HCT116 (cell line): ENCODE measurements at places on chromosomes 11 and 22. TPM values are rescaled to one million over a fixed set of nuclear protein-coding genes. Genes with fewer than 3 reads are reported as not detected.
A peak's percentile ranks its signal among the peaks of the same experiment; 100 is the strongest.

- DNase-seq, result peak; percentile 59
Observed at GRCh38 chr11:102794382-102794781, 3.6 kb downstream of the MMP1 start.

DNA sequence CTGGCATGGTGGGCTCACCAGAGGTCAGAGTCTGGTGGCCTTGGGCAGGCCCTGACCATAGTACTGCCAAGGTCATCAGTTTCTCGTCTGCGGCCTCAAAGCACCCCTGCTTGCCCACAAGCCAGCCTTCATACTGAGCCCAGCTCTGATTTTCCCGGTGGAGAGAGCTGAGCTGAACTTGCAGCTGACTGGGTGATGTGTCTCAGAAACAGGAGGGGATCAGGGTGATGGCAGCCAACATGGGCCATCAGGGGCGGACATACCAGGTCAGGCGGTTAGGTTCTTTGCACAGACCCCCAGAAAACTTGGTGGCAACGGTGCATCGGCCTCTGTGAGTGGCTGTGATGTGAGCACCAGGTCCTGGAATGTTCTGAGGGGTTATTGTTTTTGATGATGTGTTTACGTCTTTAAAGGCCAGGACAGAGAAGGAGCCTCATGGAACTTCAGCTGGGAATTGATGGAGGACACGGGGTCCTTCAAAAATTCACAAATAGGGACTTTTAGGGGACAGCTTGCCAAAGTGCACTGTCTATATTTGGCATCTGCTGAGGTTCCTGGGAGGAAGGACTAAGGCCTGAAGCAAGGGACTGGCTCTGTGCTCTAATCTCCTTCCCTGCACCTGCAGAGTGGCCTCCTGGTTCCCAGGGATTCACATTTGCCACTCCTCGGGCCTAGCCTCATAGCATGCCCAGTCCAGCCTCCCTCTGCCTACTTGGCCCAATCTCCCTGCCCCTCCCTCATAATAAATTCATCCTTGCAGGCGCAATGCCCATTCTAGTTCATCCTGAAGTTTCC is 131.2 kb downstream of the OSBP2 start:
- DNase-seq, result no peak

GRCh38 chr11:93840180-93840579 is 10.2 kb downstream of the VSTM5 start:
- DNase-seq, result no peak

DNA sequence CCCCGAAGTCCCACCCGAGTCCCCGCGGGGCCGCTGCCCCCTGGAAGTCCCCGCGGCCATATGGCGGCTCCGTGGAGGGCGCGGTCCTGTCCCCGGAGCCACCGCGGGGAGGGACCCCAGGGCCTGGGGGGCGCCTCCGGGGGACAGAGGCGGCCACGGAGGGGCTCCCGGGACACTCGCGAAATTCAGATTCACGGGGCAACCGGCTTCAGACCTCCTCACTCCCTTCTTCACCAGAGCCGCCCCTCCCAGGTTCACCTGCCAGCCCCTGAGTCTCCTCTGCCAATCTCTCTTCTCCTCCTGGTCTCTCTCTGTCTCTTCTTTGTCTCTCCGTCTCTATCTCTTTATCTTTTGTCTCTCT is 28.2 kb upstream of the TOLLIP start:
- no peak for DNase-seq

- DNase-seq, result no peak
Observed at GRCh38 chr11:108662700-108663099, 2.2 kb upstream of the DDX10 start.

DNA sequence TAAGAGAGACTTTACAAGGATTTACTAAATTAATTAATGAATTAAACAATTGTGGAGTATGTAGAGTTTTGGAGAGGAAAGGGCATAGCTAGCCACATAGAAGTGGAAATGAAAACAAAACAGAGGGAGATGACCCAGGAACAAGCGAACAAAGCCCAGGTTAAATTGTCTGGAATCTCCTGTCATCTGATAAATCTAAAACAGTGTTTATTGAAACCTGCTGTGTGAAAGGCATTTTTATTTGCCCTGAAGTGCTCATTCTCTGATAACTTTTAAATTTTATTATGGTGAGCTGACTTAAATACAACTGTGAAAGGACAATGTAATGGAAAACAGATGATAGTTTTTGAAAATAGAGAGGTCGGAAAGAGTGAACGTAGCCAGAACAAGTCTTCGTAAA is 682.8 kb upstream of the KIRREL3 start:
- DNase-seq, result no peak

DNA sequence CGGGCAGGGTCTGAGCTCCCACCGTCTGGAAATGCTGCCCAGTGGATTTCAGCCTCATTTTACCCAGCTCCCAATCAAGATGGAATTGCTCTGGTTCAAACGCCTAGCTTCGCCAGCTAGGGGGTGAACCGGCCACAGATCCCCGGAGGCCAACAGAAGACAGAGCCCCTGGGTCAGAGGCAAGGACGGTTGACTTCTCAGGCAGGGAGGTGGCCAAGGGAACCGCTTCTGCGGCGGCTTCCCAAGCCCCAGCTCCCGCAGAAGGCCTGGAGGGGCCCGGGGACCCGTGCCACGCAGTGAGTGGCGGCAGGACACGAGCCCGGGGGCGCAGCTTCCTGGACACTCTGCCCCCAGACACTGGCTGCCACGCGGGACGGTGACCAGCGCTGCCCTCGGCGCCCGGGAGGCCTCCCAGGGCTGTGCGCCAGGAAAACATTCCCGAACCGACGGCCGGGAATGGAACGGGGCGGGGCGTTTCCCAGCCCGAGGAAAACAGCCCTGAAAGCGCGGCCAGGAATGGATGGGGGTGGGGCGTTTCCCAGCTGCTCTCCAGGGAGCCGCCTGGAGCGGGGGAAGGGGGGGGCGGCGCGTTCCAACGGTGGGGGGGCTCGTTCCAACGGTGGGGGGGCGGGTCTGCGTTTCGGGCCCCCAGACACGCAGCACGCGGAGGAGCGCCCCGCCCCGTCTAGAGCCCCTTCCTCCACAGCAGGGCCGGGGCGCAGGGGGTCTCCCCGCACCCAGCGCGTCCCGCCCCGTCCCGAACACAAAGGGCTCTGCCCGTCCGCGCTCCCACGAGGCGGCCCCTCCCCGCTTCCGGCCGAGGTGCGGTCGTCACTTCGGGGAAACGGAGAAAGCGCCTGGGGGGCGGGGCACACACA is 13.5 kb upstream of the B4GALNT4 start:
- DNase-seq, result peak; percentile 65

DNA sequence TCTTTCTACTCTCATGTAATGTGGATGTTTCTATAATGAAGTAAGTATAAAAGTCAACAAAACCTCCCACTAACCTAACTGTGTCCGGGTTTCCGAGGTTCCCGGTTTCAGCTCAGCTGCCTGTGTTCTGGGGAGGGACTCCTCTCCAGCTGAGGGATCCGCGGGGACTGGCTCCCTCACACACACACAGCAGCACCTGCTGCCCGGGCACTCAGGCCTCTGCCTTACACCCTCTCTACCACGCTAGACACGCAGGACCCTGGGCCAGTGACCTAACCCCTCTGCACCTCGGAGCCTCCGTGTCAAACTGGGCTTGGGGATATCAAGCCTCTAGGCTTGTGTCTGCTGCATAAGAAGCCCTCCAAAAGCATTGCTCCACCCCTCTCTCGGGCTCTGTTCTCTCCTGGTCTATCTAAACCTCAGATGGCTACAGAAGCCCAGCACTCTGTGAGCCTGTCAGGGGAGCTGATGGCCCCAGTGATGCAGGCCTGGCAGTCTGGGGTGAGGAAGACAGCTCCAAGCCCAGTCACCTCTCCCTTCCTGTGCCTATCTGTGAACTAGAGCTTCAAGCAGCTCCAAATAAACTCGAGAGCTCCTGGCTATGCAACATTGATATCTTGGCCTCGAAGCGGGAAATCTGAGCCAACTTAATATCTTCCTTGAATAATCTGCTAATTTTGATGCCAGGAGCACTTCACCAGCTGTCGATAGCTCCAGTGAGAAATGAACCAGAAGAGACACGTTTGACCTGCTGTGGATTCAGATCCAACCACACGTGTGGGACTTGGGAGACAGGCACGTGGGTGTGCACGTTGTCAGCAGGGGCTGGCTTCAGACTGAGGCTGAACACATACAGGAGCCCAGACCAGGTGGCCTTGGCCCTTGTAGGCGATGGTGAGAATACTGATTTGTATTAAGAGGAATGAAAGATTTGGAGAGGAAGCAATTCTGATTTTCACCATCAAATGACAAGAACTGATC is 232.7 kb upstream of the B3GAT1 start:
- no peak for DNase-seq

DNA sequence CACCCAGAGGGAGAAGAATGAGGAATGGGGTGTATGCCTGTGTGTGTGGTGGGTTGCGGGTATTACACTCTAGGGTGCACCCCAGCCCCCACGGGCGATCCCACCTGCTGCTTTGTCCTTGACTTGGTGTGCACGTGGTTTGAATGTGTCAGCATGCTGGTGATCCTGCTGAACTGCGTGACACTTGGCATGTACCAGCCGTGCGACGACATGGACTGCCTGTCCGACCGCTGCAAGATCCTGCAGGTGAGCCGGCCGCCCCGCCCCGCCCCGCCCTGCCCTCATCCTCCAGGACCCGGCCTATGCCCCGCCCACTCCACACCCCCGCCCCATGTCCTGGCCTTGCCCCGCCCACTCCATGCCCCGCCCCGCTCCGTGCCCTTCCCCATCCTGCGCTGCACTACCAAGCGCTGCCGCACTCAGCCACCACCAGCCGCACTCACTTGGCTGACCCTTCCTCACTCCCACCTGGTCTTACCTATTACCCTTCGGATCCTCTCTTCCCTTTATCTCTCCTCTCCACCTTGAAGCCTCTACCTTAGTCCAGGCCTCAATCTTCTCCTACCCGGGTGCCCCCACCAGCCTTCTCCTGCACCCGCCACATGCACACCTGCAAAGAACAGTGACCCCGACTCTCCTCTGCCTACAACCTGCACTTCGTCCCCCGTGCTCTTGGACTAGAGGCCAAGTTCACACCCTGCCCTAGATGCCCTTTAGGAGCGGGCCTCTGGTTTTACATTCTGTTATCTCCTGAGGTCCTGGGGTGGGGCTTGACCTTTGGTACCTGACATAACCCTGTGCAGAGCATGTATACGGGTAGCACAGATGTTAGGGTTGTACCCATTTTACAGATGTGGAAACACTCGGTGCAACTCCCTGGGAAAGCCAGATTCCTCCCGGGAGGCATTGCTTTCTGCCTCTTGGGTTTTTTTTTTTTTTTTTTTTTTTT is 27.7 kb downstream of the CACNA1I start:
- peak; percentile 57 for DNase-seq

GRCh38 chr11:85903406-85903805 is 48.2 kb downstream of the CCDC83 start:
- no peak for DNase-seq

- no peak for DNase-seq
Observed at GRCh38 chr11:83303316-83303715, 17.1 kb upstream of the CCDC90B start.

DNA sequence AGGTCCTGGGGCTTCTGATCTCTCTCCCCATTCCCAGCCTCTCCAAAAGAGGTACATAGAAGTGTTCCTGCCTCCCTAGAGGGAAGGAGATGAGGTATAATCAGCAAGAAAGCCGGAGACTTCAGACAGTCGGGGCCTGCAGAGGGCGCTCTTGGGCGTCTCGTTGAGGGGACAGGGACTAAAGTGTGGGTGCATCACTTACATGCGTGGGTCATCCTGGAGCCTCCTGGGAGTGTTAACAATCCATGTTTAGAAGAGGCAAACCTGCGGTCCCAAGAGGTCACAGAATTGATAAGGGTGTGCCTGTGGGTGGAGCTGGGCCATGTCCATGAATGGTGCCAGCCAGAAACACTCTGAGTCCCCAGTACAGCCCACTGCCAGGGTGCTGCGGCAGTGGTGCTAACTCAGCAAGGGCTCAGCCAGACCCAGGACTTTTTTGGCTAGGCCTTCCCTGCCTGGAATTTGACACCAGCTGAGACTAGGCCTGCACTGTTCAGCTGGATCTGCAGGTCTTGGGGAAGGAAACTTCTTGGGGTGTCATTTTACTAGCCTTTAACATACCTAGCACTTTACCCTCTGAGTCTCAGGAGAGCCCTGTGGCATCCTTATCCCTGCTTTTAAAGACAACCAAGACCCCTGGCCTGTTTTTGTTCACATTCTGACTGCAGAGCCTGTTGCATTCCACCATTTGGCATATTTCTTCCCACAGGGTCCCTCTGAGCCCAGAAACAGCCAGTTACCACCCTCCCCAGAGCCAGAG is 5.5 kb downstream of the YDJC start:
- DNase-seq, result no peak

- DNase-seq, result no peak
Observed at GRCh38 chr11:111423250-111423615, 44.2 kb upstream of the POU2AF1 start.

DNA sequence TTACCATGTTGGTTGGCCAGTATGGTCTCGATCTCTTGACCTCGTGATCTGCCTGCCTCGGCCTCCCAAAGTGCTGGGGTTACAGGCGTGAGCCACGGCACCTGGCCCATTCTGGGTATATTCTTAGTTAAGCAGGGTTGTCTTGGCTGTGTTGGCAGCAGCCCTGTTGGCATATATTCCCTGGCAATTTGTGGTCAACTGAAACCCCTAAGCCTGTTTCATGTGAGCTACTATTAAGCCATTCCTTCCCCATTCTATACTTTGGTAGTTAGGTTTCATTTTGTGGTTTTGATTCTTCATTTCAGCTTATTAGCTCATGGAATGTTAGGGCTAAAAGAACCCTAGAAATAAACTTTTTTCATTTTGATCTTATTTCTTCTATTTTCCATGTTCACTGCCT is 22.2 kb upstream of the IL18BP start:
- DNase-seq, result no peak

DNA sequence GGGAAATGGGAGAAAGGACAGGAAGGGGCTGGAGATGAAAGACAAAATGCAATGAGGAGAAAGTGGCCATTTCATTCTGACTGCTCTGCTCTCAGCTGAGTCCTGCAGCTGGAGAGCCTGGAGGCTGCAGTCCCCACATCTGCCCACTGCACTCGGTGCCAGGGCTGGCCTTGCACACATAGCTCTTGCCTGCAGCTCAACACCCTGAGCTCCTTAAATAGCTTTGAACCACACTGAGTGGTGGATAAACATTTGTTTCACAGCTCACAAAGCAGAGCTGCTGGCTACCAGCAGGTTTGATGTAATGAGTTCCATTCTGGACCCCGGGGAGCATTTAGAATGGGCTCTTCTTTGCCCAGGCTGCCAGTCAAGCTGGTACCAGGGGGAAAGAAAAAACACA is 426.1 kb upstream of the CADM1 start:
- no peak for DNase-seq

GRCh38 chr22:35863432-35863831 is 145.8 kb downstream of the APOL5 start:
- no peak for DNase-seq

GRCh38 chr11:33900159-33900840 is 8.4 kb upstream of the LMO2 start:
- no peak for DNase-seq

The PAX6 gene
- 5.3 TPM for total RNA-seq

The OR51I1 gene
- total RNA-seq, result 23.1 TPM

The CRYBB2 gene
- not detected for total RNA-seq

The TIMM8B gene
- 62.1 TPM for total RNA-seq

The OR5A1 gene
- not detected for total RNA-seq

The C11orf86 gene
- total RNA-seq, result 0.25 TPM

The PTGDR2 gene
- 0.12 TPM for total RNA-seq

The TSGA10IP gene
- not detected for total RNA-seq

The OR51E2 gene
- total RNA-seq, result not detected
